ENCODE measurements at places on chromosomes 2 and 18.

DNA sequence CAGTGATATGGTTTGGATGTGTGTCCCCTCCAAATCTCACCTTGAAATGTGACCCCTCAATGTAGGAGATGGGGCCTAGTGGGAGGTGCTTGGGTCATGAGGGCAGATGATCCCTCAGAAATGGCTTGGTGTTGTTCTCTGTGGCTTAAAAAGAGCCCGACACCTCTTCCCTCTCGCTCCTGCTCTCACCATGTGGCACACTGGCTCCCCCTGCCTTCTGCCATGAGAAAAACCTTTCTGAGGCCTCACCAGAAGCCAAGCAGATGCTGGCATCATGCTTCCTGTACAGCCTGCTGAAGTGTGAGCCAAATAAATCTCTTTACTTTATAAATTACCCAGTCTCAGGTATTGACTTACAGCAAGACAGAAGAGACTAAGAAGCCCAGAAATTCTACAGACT, 357.1 kb downstream of the NRXN1 start:
- DNase-seq, result peak; percentile 15

DNA sequence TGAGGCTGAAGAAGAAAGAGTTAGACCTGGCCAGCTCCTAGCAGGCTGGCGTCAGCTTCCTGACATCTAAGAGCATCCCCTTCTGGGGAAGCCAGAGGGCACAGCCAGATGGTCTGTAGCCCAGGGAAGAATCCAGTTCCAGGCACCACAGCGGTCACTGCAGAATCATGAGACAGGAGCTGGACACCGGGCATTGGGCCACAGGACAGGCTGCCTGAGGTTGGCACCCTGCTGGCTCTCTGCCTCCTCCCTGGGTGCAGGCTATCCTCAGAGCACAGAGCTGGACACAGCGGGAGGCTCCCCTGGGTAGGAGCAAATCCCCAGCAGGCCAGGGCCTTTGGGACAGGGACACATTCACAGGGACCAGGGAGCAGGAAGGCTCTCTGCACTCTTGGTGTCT, 19.8 kb upstream of the ATOH8 start:
- no peak for DNase-seq

DNA sequence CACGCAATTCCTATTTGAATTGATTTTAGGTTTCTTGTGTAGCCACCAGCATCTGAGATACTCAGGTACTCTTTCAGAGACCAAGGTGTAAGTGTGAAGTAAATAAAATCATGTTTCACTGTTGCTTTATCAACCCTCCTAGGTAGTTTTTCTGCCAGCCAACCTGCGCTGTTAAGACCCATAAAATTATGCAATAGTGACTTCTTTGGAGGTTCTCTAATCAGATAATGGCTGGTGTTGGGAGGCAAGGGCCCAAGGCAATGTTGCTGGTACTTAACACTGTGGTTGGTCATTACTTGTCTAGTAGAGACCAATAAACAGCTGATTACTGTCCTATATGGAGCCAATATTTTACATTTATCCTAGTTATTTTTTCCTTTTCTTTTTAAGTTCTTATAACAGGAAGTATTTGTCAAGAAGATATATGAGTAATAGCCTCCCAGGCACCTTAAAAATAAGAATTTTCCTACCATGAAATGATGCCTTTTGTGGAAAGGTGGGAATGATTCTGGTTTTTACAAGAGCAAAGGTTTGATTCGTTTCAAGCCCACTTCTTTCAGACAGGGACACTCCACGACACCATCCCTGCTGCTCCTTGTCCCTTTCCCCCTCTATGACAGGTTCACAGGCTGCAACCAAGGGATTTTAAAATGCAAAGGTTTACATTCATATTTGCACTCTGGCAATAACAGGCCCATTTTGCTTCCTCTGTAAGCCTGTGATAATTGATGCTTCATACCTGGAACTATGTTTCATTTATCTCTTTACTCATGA, 259.3 kb downstream of the MEIS1 start:
- DNase-seq, result no peak

DNA sequence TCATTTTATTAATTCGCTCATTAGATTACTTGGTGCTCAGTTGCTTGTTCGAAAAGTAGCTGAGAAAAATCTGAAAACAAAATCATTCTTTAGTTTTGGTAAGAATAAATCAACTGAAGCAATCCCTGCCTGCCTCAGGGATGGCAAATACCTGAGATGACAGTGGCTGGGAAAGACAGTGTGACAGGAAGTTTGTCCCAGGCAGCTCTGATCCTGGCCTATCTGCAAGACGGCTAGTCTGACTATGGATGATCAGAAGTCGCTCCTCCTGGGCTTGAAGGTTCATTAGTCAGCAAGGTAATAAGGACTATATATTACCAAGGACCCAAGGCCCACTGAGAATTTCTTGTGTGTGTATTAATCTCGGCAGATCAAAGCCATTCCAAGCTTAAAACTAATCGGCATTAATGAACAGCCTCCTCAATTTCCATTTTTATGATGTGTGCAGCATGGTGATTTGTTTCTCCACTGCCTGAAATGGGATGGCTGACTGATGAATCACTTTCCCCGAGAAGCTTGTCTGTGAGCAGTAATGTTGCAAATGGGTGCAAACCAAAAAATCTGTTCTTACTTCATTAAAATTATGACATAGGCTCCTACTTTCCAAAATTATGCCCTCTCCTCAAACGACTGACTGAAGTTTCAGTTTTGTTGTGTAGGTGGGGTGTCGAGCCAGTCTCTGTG, 199.9 kb downstream of the ACTR3 start:
- DNase-seq, result no peak
